ENCODE measurements at places on chromosomes 5 and 9. TPM values are rescaled to one million over a fixed set of nuclear protein-coding genes. Genes with fewer than 3 reads are reported as not detected.

- no peak for DNase-seq
Observed at GRCh38 chr5:145350513-145350912, 484.6 kb downstream of the PRELID2 start.

DNA sequence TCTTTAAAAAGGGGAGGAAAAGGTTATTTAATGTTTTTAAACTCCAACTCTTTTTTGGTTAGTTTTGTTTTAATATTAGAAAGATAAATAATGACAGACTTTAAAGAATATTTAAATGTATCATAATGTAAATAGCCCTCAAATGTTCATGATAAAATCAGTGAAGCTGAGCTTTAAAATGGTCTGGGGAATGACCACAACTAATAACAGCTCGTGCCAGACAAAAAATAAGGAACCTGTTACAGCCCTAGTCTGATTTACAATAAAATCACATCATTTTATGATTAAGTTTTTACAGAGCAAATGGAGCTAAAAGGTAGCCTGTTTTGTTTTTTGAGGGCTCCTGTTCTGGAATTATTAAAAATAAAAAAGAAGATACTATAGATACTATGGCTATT lies 46.1 kb downstream of the VCAN start:
- no peak for DNase-seq

- no peak for DNase-seq
Observed at GRCh38 chr9:34010979-34011378, 37.7 kb downstream of the UBAP2 start.

DNA sequence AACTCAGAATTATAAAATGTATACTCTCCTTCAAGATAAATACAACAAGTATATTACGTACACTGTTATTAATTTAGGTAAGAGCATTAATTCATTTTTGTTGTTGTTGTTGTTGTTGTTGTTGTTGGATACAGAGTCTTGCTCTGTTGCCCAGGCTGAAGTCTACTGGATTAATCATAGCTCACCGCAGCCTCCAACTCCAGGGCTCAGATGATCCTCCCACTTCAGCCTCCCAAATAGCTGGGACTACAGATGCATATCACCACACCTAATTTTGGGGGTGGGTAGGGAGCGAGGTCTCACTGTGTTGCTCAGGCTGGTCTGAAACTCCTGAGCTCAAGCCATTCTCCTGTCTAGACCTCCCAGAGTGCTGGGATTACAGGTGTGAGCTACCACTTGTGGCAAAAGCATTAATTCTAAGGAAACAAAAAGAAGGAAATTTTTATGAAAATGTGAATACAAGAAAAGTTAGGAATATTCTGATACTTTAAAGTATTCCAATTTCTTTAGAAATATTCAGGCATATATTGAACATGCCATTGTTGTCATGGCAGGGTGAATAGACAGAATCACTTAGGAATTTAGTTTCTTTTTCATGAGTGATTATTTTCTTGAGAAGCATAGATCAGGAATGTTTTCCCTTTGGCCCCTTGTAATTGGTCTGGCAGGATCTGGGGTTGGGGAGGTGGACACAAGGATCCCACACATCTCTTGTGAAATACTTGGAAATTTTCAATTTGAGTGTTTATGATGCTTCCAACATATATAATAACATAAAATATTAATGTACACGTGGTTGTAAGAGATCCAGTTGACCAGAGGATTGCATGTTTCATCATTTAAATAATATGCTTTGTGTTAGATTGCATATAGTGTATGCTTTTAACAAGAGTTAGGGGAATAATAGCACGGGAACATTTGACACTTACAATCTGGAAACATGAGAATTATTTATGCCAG lies 263.6 kb downstream of the FANCC start:
- no peak for DNase-seq

GRCh38 chr5:143073766-143074165 lies 303.6 kb downstream of the ARHGAP26 start:
- DNase-seq, result no peak

GRCh38 chr5:56951126-56951945 lies 587 bp downstream of the MIER3 start:
- DNase-seq, result no peak

- DNase-seq, result no peak
Observed at GRCh38 chr5:136046246-136046645, 17.5 kb downstream of the TGFBI start.

- no peak for DNase-seq
Observed at GRCh38 chr5:11905206-11905605, 960 bp upstream of the CTNND2 start.

DNA sequence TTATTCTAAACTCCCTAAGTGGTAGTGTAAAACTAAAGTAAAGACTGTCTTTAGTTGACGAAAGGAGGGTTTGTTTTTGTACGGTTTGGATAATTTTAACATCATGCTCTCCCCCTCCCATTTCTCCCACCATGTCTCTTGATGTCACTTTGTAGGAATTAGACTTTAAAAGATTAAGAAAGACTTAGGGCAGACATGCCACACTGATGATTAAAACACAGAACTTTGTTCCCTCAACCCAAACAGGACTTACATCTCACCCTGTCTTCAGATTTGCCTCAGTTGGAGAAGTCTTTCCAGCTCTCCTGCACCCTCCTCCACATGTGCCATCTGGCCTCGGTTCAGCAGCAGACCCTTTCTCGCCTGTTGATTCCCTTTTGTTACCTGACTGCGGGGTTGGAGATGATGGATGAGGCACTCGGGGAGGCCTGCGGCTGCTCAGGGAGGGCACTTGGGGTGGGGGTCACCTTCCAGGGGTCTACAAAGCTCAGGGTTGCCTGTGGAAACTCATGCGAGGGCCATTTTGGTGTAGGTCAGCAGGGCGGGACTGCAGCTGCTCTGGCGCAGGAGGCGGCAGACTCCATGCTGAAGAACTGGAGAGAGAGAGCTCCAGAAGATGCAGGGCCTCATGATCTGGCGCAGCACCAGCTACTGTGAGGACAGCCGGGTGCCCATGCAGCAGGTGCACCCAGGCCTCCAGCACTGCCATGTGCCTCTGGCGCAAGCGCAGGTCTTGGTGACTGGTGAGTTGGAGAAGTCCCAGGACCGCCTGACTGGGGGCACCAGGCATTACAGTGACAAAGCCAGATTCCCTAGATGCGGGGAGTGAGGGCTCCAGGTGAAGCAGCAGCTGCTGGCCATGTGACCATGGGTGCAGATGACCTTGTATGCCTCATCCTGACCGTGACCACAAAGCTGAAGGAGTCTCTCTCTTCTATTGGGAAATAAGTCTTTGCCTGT lies 24.5 kb upstream of the EXOC3 start:
- DNase-seq, result no peak

- DNase-seq, result no peak
Observed at GRCh38 chr5:36089989-36090388, 23.3 kb upstream of the UGT3A2 start.

DNA sequence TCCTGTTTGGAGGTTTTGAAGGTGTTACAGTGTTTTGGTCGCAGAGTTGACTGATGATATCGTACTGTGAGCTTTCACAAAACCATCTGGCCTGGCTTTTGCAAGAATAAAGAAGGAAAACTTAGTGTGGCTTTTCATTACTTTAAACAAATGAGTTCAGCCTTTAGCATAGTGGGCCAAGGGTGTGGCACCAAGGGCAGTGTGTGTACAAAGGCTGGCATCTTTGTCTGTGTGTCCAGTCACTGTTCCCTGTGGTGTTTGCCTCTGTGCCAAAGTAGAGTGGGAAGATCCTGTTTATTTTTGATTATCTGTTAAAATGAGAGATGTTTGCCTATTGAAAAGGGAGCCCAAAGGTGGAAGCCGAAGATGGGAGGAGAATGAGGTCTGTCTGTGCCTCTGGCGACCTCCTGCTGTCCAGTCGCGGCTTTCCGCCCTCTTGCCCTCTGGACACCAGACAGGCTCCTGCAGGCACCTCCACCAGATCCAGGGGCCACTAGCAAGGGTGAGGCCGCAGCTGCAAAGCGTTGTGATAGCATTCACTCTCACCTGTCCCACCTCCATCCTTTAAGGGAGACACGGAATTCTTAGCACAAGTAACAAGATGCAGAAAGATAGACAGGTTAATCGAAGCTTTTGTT lies 113.7 kb downstream of the TRIO start:
- DNase-seq, result no peak

- no peak for DNase-seq
Observed at GRCh38 chr5:42242881-42243485, 180.3 kb upstream of the GHR start.

- DNase-seq, result no peak
Observed at GRCh38 chr5:142875936-142876335, 105.8 kb downstream of the ARHGAP26 start.

DNA sequence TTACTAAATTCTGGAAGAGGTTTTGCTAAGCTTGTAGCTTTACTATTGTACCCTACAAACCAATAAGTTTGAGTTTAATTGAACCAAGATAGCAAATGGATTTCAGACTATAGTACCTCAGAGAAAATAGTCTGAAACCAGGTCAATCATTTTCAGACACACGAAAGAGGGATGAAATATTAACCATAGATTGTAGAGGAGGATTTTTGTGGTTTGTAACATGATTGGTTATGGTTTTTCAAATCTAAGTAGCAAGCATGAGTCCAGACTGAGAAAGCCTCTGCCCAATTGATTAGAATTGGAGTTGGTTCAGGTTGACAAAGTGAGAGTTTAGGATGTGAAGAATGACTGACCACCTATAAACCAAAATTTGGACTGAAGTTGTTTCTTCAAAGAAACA lies 562.7 kb upstream of the DMAC1 start:
- no peak for DNase-seq

- no peak for DNase-seq
Observed at GRCh38 chr5:72151646-72152045, 44.4 kb downstream of the MAP1B start.

- no peak for DNase-seq
Observed at GRCh38 chr5:181084621-181085195, 44.6 kb downstream of the BTNL9 start.

- no peak for DNase-seq
Observed at GRCh38 chr5:83864652-83865051, 144.0 kb upstream of the HAPLN1 start.

DNA sequence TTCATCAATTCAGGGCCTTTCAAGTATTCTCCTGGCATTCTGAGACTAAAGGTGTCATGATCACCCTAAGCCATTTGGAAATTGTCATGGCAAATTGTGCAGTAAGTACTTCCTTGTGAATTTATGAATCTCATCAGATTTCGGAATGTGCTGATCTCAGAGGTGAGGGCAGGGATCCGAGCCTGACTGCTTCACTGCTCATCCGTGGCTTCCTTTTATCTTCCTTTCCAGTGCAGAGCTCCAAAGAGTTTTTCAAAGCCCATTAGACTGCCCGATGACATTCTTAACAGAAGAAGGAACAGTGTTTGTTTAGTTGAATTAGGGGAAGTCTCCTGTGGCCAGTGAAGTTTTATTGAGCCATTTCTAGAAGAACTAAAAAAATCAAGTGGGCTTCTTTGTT lies 182.8 kb upstream of the GDNF start:
- DNase-seq, result no peak

DNA sequence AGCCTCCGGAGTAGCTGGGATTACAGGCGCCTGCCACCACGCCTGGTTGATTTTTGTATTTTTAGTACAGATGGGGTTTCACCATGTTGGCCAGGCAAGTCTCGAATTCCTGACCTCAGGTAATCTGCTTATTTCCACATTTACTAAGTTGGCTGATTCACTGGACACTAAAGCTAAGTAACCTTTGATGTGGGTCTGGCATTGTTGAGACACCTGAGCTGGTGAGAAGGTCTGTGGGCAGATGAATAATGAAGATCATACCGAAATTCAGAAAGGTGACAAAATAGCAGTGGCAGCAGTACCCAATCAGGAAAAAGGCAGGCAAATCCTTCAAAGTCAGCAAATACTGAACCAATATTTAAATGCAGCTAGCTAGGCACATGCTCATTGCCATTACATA lies 210.6 kb upstream of the ZNF608 start:
- DNase-seq, result no peak

DNA sequence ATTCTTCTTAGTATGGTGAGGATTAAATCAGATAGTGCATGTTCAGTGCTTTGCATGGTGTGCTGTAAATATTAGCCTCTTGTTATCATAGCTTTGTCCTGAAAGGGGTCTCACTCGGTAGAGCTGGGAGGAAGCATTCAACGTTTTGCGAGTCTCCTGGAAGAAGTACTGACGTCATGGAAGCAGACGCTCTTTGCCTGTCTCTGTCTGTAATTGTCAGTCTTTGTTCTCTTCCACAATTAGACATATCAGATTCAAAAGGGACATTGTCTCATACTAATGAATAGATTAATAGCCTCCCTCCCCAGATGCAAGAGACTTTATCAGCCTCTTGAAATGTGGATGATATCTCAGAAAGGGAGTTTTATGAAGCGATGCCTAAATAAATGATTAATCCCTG lies 91.8 kb upstream of the CXCL14 start:
- DNase-seq, result no peak

DNA sequence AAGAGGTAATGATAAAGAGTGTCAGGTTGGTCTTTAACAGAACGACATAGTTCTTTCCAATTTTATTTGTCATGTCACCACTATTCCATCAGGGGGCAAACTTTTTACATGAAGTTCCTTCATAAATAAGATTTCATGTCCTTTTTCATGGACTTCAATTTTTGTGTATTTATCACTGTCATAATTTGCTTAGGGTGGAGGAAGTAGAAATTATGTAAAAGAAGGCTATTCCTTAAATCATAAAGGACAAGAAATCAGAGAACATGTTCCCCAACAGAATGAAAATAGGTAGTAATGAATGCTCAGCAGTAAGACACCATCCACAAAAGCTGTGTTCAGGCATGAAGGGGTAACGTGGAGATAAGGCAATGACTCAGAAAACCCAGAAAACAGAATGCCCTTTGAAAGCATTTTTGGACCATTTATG lies 72.7 kb downstream of the ZFAND5 start:
- peak; percentile 25 for DNase-seq

- no peak for DNase-seq
Observed at GRCh38 chr9:137956688-137957385, 79.3 kb downstream of the CACNA1B start.

- no peak for DNase-seq
Observed at GRCh38 chr5:122402955-122403685, 91.1 kb downstream of the SNCAIP start.

- DNase-seq, result no peak
Observed at GRCh38 chr5:112646139-112646936, 91.3 kb upstream of the APC start.

DNA sequence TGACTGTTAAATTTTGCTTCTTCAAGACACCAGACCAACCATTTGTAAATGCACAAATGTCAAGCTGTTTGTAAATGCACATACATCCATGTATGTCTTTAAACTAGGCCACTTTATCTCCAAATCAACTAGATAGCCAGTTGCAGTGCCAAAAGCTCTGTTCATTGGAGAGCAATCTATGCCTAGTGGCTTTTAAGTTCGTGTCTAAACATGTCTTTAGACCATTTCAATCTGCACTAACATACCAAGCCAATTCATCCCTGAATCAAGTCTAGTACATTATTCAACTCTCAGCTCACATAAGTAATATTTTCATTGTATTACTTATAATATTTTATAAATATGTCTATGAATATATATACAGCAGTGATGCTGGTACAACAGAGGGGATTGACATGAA lies 985.9 kb downstream of the CDH18 start:
- no peak for DNase-seq

DRD1 gene
- 0.19 TPM for total RNA-seq

SPATA9 gene
- total RNA-seq, result 1.6 TPM

CDX1 gene
- total RNA-seq, result not detected

BTNL8 gene
- 1.2 TPM for total RNA-seq

AK3 gene
- total RNA-seq, result 111 TPM

OLFM1 gene
- total RNA-seq, result 34.1 TPM
